ENCODE measurements at places on chromosomes 3 and 15. TPM values are rescaled to one million over a fixed set of nuclear protein-coding genes. Genes with fewer than 3 reads are reported as not detected.
A peak's percentile ranks its signal among the peaks of the same experiment; 100 is the strongest.

GRCh38 chr15:95235033-95235432, 1003.7 kb downstream of the MCTP2 start:
- DNase-seq = no peak

- DNase-seq = no peak
These were observed 76.3 kb downstream of the KLHL25 start for GRCh38 chr15:85718271-85718971.

DNA sequence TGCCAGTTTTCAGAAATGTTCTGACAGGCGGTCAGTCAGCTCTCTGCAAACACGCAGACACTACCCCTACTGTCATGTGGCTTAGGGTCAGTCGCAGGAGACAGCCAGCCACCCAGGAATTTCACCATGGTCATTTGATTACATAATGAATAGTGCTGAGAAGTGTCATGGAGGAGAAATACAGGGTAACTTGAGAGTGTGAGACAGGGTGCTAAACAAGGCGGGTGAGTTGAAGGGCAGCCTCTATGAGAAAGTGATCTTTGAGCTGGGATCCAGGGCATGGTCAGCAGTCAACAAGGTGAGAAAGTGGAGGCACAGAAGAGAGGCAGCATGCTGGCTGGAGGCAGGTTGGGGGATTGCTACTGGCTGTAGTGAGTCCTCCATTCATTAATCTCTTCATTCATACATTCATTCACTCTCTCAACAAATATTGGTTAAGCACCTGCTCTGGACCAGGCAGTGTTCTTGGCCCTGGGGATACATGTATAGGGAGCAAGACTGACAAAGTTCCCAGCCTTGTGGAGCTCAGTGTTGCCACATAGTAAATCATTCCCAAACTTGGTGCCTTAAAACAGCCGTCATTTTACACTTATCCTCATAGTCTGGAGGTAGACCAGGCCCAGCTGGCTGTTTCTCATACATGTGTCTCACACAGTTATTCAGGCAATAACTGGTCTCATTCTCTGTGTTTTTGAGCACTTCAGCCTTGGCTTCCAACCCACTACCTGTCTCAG, 14.8 kb downstream of the PXYLP1 start:
- no peak for DNase-seq

GRCh38 chr15:68820295-68821189, at the start of gene ANP32A:
Gene ANP32A, minus strand, starts transcription at chr15:68820895. Its CDS starts 144 bp downstream, at chr15:68820751.
- DNase-seq = peak; percentile 82

DNA sequence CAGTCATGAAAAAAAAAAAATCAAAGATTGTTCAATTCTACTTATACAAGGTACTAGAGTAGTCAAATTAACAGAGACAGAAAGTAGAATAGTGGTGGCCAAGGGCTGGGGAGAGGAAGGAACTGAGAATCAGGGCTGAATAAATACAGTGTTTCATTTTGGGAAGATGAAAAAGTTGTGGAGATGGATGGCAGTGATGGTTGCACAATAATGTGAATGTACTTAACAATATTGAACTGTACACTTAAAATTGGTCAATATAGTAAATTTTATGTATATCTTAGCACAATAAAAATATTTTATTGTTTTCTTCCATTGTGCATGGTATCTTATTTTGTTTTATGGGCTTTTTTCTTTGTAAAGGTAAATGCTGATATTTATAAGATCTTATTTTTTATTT, 262.2 kb upstream of the AGTR1 start:
- no peak for DNase-seq

- no peak for DNase-seq
These were observed 14.7 kb downstream of the IL16 start for GRCh38 chr15:81211376-81211775.

- DNase-seq = no peak
These were observed 69.5 kb upstream of the GOLGA6B start for GRCh38 chr15:72585025-72585424.

GRCh38 chr3:29515451-29515850, 234.6 kb downstream of the RBMS3 start:
- DNase-seq = no peak

DNA sequence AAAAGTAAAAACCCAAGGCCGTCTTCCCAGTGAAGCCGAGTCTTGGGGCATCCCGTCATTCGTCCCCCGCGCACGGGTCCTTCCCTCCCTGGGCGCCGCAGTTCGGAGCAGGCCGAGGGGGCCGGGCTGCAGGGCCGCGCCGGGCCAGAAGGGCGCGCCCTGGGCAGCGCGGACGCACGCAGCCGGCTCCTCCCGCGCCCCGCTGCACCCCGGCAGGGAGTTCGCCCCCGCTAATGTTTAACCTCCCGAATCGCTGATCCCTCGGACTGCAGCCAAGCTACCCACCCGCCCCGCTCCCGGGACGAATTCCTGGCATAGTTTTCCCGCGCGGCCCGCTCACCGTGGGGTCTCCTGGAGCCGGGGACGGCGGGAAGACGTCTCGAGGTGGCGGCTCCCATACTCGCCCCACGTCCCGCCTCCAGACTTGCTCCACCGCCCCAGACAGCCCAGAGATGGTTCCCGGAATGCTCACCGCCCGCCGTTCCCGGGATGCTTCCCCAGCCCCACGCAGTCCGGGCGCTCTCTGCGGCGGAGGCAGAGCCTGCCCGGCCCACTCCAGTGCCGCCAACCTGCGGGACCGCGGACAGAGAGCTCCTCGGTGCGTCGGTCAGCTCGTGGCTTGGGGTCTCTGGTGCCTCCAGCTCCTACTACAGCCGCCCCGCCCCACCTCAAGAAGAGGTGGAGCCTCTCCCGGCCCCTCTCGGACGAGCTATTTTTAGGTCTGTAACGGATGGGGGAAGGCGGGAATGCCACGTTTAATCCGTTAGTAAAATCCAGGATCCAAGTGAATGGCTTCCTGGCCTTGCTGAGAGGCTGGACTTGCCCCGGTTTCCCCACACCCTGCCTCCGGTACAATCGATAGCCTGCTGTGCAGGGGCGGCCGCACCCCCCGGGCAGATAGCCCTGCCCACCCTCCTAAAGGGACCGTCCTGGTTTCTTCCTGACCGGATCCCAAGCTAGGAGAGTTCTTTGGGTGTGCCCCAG, at the start of gene DZIP1L:
Gene DZIP1L (minus strand): TSS at position 621 of the 984 bp plus-strand sequence. CDS start 11,637 bp downstream, outside the sequence.
- DNase-seq = no peak

- DNase-seq = no peak
These were observed 23.9 kb downstream of the ATP1B3 start for GRCh38 chr3:141900343-141900742.

- DNase-seq = no peak
These were observed 52.9 kb upstream of the RNU6-1 start for GRCh38 chr15:67892559-67893377.

DNA sequence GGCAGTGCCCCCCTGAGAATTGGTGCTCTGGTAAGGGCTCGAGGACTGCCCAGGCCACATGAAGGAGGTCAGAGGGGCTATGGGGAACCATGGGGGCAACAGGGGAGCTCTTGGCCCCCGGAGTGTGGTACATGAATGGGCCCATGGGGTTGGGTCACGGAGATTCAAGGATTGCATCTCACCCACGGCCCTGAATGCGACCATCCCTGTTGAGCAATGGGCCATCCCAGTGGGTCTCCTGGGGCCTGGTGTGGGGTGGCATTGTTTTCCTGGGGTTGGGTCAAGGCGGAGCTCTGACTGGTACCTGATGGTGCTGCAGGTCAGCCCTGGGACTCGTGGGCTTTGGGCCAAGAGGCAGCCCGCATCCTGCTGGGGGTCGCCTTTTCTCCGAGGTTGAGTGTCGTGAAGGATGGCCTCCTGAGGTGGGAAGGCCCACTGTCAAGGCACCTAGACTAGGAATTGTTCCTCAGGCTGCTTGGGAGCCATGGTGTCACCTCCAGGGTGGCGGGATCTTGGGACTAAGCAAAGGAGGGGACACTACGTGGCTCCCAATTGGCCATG, 198.3 kb downstream of the UBE3A start:
- DNase-seq = no peak

DNA sequence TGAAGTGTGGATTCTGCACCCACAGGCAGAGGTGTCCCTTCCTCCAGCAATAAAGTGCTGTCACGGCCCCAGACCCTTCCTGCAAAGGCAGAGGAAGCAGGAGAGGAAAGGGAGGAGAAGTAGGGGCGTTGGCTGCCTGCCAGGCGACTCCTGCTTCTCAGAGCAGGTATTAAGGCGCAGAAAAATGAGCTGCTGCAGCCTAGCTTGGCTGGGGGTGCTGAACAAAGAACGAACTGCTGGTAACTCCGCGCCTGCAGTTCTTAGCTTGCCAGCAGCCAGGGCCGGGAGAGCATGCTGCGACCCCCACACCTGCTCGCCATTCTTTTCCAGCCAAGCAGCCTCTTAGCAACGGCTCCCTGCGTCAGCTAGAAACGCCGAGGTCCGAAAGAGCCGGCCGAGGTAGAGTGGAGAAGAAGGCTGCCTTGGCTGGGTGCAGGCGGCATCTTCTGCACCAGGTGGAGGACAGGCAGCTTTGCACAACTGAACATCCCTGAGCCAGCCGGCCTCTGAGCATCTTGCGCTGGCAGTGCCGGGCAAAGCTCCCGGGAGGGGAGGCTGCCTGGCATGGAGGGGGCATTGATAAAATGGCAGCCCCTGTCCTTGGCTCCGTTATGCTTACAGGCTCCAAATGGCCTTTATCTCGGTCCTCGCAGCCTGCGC, 296.0 kb downstream of the MEX3B start:
- DNase-seq = no peak

SEMA3F gene
- 35.1 TPM for polyA plus RNA-seq

ZPLD1 gene
- polyA plus RNA-seq = not detected

LCTL gene
- not detected for polyA plus RNA-seq

SEMA6D gene
- polyA plus RNA-seq = 2.5 TPM

CAMK2N2 gene
- polyA plus RNA-seq = 0.29 TPM

C3orf85 gene
- polyA plus RNA-seq = not detected
